ENCODE measurements at places on chromosomes 16 and 17.

DNA sequence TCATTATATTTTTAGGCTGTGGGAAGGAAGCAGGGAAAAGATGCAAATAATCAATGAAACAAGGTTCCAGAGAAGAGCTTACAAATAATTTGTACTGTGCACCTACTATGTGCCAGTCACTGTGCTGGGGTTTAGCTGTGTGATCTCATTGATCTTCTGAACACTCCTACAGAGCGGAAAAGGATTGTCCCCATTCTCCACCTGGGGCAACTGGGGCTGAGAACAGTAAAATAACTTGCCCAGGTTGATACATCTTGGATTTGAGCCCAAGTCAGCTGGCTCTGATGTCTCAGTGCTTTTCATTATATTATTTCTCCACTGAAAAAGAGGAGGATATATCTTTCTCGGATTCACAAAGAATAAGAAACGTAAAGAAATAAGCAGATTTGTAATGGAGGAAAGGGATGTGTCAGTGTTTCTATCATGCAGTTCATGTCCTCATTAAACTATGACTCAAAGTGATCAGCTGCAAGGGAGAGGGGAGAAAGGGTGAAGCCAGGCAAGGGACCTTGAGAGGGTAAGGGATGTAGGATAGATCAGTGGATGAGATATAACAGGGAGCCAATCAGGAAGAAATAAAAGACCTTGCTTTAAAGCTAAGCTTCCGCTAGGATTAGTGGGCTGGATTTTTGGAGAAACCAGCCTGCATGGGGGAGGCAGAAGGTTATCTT is 143.6 kb upstream of the NOL11 start:
- no peak for DNase-seq

DNA sequence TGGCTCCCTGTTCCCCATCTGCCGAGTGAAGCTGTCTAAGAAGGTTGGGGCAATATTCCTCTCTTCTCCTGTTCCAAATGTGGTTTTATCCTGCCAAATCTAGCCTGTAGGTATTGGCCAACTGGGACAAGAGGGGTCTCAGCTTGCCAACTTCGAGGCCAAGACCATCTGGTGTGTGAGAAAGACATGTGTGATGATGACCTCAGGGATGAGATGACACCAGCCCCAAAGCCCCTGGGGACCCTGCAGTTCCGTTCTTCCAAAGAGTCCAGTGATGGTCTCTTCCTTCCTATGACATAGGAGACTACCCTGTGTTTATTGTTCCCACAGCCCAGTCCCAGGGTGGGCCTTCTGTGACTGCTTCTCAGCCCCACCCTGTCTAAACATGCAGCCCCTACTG is 34.8 kb upstream of the ADAMTS18 start:
- no peak for DNase-seq

DNA sequence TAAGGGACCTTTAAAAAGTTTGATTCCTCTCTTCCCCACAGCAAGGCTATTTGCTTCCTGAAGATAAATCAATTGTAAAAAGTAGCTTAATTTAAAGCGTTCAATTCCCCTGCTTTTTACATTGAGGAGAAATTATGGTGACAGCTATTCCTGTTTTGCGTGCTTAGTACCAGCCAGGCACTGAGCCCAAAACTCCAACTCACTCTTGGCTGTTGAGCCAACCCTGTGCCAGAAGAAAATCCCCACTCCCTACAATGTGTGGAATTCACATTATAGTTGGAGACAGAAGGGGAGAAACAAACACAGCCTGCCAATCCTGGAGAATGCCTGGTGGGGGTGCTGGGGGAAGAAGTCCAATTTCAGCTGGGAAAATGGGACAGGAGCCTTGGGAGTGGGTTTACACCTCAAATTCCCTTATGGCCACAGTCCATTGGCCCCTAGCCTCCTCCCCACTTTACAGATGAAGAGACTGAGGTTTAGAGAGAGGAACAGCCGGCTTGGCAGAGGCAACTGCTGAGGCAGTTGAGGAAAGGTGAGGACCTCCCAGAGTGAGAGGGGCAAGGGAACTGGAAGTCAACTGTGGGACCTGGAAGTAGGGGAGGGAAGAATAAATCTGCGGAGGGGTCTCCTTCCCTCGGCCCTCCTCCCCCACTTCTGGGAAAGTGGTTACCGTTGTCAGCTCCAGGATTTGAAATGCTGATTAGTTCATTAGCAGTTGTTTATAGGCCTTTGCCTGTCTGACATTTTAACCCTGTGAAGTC is 26.1 kb downstream of the CDH1 start:
- DNase-seq, result no peak

GRCh38 chr16:57151369-57151768 is 34.5 kb downstream of the PSME3IP1 start:
- DNase-seq, result no peak

DNA sequence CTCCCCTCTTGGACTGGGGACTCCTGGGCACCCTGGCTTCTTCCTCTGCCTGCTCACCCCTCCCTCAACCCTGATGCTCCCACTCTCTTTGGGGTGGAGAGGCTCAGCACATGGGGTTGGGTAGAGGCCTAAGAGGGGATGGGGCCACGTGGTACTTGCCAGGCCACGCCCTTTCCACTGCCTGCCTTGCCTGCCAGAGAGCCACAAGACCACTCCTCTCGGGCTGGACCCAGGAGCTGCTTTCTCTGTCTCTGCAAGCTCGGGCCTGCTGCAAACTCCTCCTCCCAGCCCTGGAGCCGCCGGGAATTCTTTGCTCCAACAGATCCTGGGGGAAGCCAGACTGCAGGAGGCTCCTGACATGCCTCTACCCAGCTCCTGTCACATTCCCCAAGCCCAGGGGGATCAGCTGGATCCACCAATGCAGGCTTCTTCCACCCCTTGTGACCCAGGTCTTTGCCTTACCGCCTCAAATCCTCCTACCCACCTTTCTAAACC is 11.8 kb downstream of the DLX4 start:
- no peak for DNase-seq

DNA sequence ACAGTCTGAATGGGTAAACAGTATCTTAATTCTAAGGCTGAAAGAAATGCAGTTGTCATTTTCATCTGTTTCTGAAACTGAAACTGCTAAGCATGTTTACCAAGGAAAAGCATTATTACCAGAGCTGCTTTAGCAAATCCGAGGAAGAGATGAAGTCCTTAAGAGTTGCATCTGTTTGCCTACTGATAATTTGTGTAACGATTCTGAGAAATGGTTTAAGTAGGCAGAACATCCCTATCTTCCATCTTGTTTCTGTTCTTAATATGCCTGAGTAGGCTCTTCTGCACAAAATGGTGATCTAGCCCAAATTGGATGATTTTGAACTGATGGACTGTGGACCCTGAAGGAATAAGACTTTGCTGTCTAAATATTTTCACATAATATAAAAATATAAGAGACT is 34.9 kb downstream of the NUP93 start:
- no peak for DNase-seq

- no peak for DNase-seq
Measured at GRCh38 chr17:10768750-10769251, 35.1 kb downstream of the TMEM238L start.

GRCh38 chr17:21297026-21297520 is 12.6 kb downstream of the MAP2K3 start:
- DNase-seq, result no peak

- DNase-seq, result no peak
Measured at GRCh38 chr16:83966153-83966696, 1.8 kb upstream of the NECAB2 start.

DNA sequence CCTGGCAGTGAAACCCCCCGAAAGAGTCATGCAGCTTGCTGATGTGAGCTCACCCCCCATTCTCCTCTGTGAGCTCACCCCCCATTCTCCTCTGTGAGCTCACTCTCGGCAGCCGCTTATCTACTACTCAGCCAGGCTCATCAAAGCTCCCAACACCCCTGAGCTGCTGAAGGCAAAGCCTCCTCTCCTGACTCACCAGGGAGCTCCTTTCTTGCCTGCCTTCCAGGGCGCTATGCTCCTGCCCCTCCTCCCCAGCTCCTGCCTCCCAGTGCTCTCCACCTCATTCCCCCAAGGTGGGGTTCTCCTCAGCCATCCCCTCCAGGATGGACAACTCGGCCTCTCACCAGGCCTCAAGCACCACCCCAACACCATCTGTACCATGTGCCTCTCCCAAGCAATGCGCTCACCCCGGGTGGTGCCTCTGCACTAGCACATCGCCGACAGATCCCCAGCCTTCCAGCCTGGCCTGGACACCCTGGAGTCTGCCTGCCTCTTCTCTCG is 27.7 kb upstream of the FAAP100 start:
- no peak for DNase-seq

GRCh38 chr16:68917541-68917940 is 74.2 kb downstream of the TANGO6 start:
- no peak for DNase-seq

GRCh38 chr17:6551356-6551755 is 5.0 kb downstream of the PITPNM3 start:
- no peak for DNase-seq

GRCh38 chr16:26727848-26728247 is 338.9 kb upstream of the C16orf82 start:
- no peak for DNase-seq

GRCh38 chr17:27423651-27424050 is 32.6 kb upstream of the KSR1 start:
- no peak for DNase-seq

- DNase-seq, result no peak
Measured at GRCh38 chr17:72455562-72455961, 334.7 kb downstream of the SOX9 start.

DNA sequence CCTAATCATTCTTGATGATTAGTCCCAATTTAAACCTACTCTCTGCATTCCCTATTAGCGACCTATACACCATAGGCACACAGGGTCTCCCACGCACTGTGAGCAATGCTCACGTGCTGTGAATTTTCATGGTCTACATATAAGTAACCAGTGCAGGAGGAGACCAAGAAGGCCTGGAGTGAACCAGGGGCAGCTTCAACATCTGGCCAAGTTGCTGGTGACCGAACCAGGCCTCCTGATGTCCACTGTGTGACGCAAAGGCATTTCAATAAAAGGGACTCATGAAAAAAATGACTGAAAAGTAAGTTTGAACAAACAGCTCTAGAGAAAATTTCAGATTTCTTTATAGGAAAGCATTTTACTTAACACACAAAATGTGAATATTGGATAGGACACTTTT is 107.0 kb downstream of the ZFHX3 start:
- no peak for DNase-seq

- no peak for DNase-seq
Measured at GRCh38 chr17:81939881-81940385, 2.8 kb upstream of the PYCR1 start.

DNA sequence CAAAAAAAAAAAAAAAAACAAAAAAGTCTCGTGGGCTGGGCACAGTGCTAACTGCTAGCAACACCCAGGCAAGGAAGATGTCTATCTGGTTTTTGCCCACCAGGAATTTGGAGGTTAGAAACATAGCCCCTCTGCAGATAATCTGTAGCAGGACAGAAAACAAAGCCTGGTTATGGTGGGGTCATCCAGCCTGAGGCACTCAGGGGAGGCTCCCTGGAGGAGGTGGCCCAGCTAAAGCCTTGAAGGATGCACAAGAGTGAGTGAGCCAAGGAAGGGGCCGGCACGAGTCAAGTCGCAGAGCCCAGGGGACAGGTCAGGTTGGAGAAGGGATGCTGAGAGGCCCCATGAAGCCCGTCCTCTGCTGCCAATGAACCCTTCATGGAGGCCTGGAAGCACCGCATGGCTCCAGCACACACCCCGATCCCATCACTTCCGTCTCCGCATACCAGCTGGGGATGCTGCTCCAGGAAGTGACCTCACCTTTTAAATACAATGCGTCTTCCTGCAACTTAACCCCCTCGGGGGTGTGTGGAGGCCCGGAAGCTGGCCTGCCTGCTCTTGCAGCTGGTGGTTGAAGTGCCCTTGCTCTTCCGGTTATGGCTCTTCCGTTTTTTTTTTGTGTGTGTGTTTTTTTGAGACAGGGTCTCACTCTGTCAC is 86.5 kb downstream of the ENGASE start:
- DNase-seq, result no peak

DNA sequence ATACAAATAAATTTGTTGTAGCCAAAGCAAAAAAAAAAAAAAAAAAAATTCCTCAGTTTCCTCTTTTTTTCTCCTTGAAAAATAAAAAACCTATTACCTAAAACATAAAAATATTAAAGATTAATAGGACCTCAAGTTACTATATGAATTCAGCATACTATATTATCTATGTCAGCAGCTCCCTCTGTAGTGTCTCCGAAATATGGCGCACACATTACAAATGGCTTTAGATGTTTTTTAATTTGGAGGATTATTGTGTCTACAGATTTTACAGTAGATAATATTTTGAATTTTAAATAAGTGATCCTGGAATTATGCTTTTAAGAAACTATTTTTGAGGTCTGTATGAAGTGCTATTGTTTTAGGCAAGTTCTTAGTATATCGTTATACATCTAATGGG is 94.4 kb downstream of the NLK start:
- DNase-seq, result no peak

- no peak for DNase-seq
Measured at GRCh38 chr17:79613195-79613772, 2.4 kb upstream of the RBFOX3 start.

DNA sequence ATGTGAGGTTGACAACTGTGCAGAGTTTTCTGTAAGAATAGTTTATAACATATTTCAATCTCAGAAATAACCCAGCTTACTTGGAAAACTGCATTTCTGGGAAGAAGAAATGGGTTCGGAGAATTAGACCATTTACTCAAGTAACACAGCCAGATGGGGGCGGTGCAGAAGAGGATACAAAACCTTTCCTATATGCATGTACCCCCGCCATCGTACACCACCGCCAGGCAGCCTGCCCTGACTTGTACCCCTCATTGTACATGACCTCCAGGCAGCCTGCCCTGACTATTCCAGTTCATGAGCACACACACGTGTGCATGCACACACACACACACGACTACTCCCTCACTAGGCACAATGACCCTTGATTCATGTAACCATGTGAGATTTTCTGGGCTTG is 154.0 kb downstream of the C16orf78 start:
- no peak for DNase-seq

DNA sequence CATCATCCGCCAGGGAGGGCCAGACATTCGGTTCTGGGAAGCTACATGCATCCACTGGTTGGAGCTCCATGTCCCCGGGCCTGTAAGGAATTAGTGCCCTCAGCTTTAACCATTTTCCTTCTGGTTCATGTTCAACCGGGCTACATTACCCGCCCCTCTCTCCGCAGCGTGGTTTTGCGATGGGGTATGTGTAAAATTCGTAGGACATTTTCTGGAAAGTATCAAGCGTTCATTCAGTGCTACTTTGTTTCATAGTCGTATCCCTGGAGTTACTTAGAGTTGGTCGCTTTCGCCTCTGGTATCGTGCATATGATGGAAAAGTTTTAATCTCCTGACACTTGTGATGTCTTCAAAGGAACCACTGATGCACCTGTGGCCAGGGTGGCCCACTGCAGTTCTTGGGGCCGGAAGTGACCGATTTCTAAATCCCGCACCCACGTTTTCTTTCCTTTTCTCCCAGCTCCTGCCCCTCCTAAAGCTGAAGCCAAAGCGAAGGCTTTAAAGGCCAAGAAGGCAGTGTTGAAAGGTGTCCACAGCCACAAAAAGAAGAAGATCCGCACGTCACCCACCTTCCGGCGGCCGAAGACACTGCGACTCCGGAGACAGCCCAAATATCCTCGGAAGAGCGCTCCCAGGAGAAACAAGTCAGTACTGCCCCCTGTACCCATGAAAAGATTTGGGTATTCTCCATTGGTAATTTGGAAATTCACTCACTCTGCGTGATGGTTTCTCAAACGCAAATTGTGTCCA is 637 bp downstream of the RPL23A start:
- no peak for DNase-seq

- no peak for DNase-seq
Measured at GRCh38 chr17:77943971-77944370, 14.5 kb upstream of the TNRC6C start.

- DNase-seq, result no peak
Measured at GRCh38 chr16:57871456-57871855, 69.2 kb upstream of the KIFC3 start.
